ENCODE measurements at places on chromosomes 3 and 15. TPM values are rescaled to one million over a fixed set of nuclear protein-coding genes. Genes with fewer than 3 reads are reported as not detected.

Gene CATSPER2
- 5.1 TPM for total RNA-seq

Gene AADAC
- total RNA-seq, result 1.3 TPM

Gene GATA2
- 23.9 TPM for total RNA-seq

Gene ADCY5
- 9.1 TPM for total RNA-seq

Gene SH3GL3
- total RNA-seq, result 10.0 TPM

Gene MNS1
- 9.0 TPM for total RNA-seq

Gene ZNF80
- total RNA-seq, result not detected

Gene HIGD2B
- not detected for total RNA-seq

Gene AADACL2
- total RNA-seq, result 11.7 TPM

Gene CLDN16
- 0.10 TPM for total RNA-seq

Gene CCR8
- total RNA-seq, result 1.2 TPM

Gene FOXB1
- 0.60 TPM for total RNA-seq

Gene CD47
- total RNA-seq, result 204 TPM

Gene CTDSPL2
- 46.1 TPM for total RNA-seq

Gene SPINT1
- 156 TPM for total RNA-seq

Gene DCUN1D1
- 60.7 TPM for total RNA-seq

DNA sequence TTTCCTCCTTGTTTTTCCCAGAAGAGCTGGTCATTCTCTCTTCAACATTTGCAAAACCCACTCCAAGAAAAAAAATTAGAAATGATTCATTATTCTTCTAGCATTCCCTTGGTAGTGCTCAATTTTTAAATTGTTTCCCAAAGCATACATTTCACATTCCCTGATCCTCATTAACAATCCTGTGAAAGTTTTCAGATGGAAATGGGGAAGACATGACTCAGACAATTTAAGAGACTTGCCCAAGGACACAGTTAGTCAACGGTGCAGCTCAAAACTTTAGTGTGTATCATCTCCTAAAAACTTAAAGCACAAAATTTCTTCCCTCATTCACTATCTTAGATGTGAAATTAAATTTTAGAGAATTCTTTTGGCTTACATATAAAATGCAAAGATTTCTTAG, 17.1 kb upstream of the ABI3BP start:
- DNase-seq, result no peak
- H3K4me1 ChIP-seq, result no peaks in the 10 kb centered on the region
- H3K4me3 ChIP-seq, result no peak overlapping the region
- no peaks in the 10 kb centered on the region for H3K36me3 ChIP-seq

DNA sequence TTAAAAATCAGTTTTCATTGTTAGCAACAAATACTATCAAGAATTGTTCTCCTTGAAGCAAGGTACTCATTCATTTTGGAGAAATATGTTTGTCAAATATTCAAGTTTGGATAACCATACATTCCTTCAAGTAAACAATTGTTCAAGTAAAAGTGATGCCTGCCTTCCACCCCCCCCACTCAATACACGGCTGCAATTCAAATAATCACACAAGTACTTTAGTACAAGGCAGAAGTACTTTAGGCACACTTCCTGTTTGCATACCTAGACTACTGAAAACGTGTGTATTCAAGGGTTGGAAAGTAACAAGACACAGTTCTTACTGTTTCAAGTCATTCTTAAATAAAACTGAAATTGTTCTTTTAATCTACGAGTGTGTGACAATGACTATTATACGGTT, 45.4 kb downstream of the TJP1 start:
- DNase-seq, result no peak
- peaks cover 21% of the 10 kb centered on the region for H3K4me1 ChIP-seq
- peaks cover 31% of the 10 kb centered on the region for H3K36me3 ChIP-seq
- H3K27ac ChIP-seq, result no peak overlapping the region

- H3K27ac ChIP-seq, result no peak overlapping the region
- no peak overlapping the region for H3K4me3 ChIP-seq
- H3K36me3 ChIP-seq, result no peaks in the 10 kb centered on the region
These were observed 55.2 kb upstream of the SMAD6 start for GRCh38 chr15:66646799-66647198.

DNA sequence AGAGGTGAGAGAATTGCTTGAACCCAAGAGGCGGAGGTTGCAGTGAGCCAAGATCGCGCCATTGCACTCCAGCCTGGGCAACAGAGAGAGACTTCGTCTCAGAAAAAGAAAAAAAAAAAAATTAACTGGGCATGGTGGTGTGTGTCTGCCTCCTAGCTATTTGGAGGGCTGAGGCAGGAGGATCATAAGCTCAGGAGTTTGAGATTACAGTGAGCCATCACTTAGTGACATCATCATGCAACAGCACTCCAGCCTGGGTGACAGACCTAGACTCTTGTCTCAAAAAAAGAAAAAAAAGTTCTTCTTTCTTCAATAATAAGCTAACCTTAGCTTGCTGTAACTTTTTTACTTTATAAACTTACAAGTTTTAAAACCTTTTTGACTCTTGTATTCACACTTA, 99.8 kb downstream of the SLMAP start:
- H3K4me1 ChIP-seq, result no peaks in the 10 kb centered on the region
- H3K27me3 ChIP-seq, result no peaks in the 10 kb centered on the region
- no peak for DNase-seq
- H3K4me3 ChIP-seq, result no peak overlapping the region

GRCh38 chr3:42815826-42816225, 6.6 kb downstream of the ACKR2 start:
- H3K27me3 ChIP-seq, result peaks cover 6% of the 10 kb centered on the region
- peaks cover 24% of the 10 kb centered on the region for H3K4me1 ChIP-seq
- no peak for DNase-seq
- no peak overlapping the region for H3K4me3 ChIP-seq
- peak overlapping the region; percentile 43 for H3K27ac ChIP-seq

DNA sequence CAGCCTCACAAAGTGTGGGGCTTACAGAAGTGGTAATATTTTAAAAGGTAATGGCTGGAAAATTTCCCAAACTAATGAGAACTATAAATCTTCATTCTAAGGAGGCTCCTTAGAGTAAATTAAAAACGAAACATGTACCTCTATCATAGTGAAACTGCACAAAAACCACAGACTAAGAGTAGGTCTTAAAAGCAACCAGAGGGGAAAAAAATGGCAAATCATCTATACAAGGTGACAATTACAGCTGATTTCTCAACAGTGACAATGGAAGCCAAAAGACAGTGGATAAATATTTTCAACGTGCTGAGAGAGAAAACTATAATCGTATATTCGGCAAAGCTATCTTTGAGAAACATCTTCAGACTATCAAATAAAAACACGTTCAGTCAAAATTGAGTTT, 20.6 kb downstream of the HEG1 start:
- H3K4me3 ChIP-seq, result peak overlapping the region; percentile 25
- peaks cover 10% of the 10 kb centered on the region for H3K27me3 ChIP-seq

- H3K4me3 ChIP-seq, result no peak overlapping the region
- DNase-seq, result no peak
- no peaks in the 10 kb centered on the region for H3K36me3 ChIP-seq
These were observed 686.9 kb upstream of the GBE1 start for GRCh38 chr3:82448320-82448719.

- DNase-seq, result peak; percentile 70
- H3K4me1 ChIP-seq, result peaks cover 10% of the 10 kb centered on the region
- H3K36me3 ChIP-seq, result no peaks in the 10 kb centered on the region
- no peak overlapping the region for H3K4me3 ChIP-seq
- no peak overlapping the region for H3K27ac ChIP-seq
These were observed 1.1 kb downstream of the C2CD4B start for GRCh38 chr15:62164014-62164395.

DNA sequence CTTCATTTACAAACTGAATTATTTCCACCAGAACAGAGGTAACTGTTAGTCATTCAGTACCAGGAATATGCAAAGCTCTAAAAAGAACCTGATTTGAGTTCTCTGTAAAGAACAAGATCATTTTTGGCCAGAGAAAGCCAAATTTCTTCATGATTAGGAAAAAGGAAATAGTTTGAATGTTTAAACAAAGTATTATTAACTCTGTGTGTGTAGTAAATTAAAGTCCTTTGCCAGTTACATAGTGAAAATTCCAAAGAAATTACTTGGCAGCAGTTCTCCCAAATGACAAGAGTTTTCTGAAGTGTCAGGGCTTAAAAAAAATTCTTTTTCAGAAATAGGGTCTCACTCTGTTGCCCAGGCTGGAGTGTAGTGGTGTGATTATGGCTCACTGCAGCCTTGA, 24.5 kb downstream of the QTRT2 start:
- H3K4me1 ChIP-seq, result peaks cover 4% of the 10 kb centered on the region
- DNase-seq, result no peak
- H3K27me3 ChIP-seq, result no peaks in the 10 kb centered on the region
- H3K4me3 ChIP-seq, result no peak overlapping the region
- H3K27ac ChIP-seq, result no peak overlapping the region

- no peak overlapping the region for H3K27ac ChIP-seq
- H3K4me1 ChIP-seq, result no peaks in the 10 kb centered on the region
- H3K27me3 ChIP-seq, result peaks cover 7% of the 10 kb centered on the region
- no peaks in the 10 kb centered on the region for H3K36me3 ChIP-seq
- H3K4me3 ChIP-seq, result no peak overlapping the region
These were observed 424.1 kb downstream of the FGF12 start for GRCh38 chr3:192303235-192303634.

- H3K4me3 ChIP-seq, result no peak overlapping the region
- no peaks in the 10 kb centered on the region for H3K4me1 ChIP-seq
- no peaks in the 10 kb centered on the region for H3K27me3 ChIP-seq
- H3K27ac ChIP-seq, result no peak overlapping the region
- H3K36me3 ChIP-seq, result no peaks in the 10 kb centered on the region
These were observed 123.0 kb downstream of the VGLL3 start for GRCh38 chr3:86867982-86868381.

GRCh38 chr3:23202203-23202920, 765 bp upstream of the UBE2E2 start:
- DNase-seq, result no peak
- peak overlapping the region; percentile 85 for H3K4me3 ChIP-seq
- H3K4me1 ChIP-seq, result peaks cover 16% of the 10 kb centered on the region
- no peaks in the 10 kb centered on the region for H3K36me3 ChIP-seq
- H3K27ac ChIP-seq, result peak overlapping the region; percentile 71

DNA sequence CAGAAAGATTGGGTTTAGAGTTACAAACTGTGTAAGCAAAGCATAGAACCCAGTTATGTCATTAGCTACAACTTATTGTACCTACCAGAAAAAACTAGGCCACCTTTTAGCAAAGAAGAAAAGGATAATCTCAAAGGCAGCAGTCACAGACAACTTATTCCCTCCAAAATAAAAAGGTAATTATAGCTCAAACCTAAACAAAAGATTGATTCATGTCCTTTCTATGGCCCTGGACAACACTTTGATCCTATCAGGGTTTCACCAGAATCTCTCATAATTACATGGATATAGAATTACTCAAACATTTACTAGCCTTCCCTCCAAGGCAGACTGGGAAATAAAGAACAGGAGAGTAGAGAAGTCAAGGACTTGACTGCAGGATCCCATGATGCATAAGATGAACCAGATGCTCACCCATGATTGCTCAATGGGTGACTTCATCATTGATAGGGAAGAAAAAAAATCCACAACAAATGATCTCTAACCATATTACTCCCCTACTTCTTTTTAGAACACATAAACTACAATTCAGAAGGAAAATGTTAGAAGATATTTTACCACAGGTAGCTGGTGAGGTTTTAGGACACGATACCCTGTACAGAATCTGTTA, 17.4 kb downstream of the DET1 start:
- H3K36me3 ChIP-seq, result peaks cover 34% of the 10 kb centered on the region
- peaks cover 8% of the 10 kb centered on the region for H3K4me1 ChIP-seq
- no peak overlapping the region for H3K27ac ChIP-seq
- DNase-seq, result no peak

GRCh38 chr3:193548406-193548805, 6.3 kb downstream of the ATP13A4 start:
- H3K4me1 ChIP-seq, result peaks cover 4% of the 10 kb centered on the region
- DNase-seq, result no peak
- no peak overlapping the region for H3K27ac ChIP-seq
- no peaks in the 10 kb centered on the region for H3K27me3 ChIP-seq
- no peak overlapping the region for H3K4me3 ChIP-seq

- H3K36me3 ChIP-seq, result no peaks in the 10 kb centered on the region
- no peak overlapping the region for H3K4me3 ChIP-seq
- no peaks in the 10 kb centered on the region for H3K27me3 ChIP-seq
- H3K27ac ChIP-seq, result no peak overlapping the region
- H3K4me1 ChIP-seq, result no peaks in the 10 kb centered on the region
These were observed 988.4 kb downstream of the TBL1XR1 start for GRCh38 chr3:176208915-176209314.

DNA sequence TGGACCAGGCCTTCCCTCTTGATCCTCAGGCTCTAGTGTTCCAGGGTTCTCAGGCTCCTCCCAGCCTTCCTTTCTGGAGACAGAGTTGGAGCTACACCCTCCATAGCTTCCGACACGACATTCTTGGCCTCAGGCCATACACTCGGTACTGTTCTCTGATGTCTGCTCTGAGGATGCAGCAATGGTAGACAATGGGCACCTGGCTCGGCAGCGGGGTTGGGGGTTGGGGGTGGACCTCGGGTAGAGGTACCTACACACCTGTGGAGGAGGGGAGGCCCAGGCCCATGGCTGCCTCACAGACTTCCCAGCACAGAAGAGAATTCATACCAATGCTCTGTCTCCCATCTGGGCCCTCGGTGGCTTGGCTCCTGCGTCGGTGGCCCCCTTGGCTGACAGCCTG, 21.4 kb downstream of the CCDC13 start:
- H3K36me3 ChIP-seq, result no peaks in the 10 kb centered on the region
- no peak for DNase-seq
- H3K27ac ChIP-seq, result no peak overlapping the region

GRCh38 chr3:180184816-180185215, 148.1 kb upstream of the PEX5L start:
- no peaks in the 10 kb centered on the region for H3K27me3 ChIP-seq
- H3K4me1 ChIP-seq, result no peaks in the 10 kb centered on the region
- no peak overlapping the region for H3K27ac ChIP-seq
- H3K4me3 ChIP-seq, result no peak overlapping the region

DNA sequence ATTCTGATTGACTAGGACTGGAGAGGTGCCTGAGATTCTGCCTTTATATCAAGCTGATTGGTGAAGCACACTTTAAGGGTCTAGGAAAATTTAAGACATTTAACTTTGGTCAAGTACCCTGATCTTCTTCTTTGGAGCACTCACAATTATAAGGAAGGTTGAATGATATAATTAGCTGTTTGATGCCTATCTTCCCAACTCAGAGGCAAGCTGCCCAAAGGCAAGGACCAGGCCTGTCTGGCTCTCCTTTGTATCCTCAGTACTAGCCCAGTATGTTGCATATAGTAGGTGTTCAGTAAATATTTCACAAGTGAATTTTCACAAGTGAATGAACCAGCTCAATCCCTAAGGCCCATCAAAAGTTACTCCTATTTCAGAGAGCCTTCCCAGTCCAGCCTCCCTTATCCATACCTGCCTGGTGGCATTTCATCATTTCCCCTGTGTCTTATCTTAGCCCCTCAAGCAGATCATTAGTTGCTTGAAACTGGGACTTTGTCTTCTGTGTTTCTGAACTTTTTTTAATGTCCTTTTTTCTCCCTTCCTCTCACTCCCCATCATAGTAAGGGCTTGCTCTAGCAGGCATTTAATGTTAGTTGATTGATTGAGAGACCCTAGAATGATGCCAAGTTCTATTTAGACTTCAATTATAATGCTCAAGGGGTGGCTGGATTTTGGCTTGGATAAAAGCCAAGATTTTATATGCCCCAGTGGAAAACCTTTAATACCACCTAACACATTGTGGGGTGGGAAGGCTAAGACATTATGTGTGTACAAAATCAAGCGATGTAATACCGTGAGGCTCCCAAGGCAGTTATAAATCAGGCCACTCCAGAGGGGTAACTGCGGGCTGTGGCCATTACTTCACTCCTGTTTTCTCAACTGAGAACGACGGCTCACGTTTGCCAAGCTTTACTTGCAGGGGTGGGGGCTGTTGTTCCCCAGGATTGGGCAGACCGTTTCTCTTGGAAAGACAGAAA, 43.2 kb upstream of the BOC start:
- no peak for DNase-seq
- H3K4me3 ChIP-seq, result no peak overlapping the region
- no peaks in the 10 kb centered on the region for H3K27me3 ChIP-seq
- H3K36me3 ChIP-seq, result peaks cover 11% of the 10 kb centered on the region
- H3K27ac ChIP-seq, result no peak overlapping the region
- peaks cover 48% of the 10 kb centered on the region for H3K4me1 ChIP-seq

Data from type B pancreatic cell (in vitro differentiated cells).